ENCODE measurements at places on chromosomes 5 and 9.

- DNase-seq = no peak
Measured at GRCh38 chr5:57311921-57312735, 138.3 kb downstream of the GPBP1 start.

DNA sequence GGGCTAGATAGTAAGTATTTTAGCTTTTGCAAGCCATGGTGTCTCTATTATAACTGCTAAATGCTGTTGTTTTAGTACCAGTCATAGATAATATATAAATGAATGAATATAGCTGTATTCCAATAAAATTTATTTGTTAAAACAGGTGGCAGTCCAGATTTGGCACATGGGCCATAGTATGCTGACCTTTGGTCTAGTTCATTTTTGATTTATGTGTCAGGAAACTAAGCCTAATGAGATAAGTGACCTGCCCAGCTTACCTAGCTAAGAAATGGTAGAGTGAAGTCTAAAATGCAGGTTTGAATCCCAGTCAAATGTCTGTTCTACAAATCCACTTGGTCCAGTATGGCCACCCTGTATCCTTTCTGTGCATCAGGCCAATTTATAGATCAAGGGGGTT is 139.3 kb downstream of the ALDH1A1 start:
- DNase-seq = no peak

DNA sequence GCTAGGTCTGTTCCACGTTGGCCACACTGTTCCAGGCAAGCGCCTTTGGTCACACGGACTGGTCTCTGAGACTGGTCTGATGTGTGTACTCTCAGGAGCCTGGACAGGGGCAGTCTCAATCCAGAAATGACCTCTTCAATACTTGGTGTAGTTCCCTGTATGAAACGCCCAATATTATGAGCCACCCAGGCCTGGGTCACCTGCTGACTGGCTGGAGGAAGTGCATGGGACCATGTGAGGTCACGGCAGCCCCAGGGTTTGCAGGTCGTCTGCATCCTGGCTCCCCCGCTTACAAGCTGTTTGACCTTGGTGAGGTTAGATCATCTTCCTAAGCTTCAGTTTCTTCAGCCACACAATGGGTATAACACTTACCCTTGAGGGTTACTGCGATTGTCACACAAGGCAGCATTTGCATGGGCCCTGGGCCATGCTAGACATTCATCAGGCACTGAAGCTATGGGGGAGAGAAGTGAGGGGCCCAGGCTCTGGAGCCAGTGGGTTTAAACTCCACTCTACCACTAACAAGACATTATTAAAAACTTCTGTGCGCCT is 5.2 kb upstream of the GRHPR start:
- DNase-seq = no peak

- DNase-seq = no peak
Measured at GRCh38 chr9:71683598-71684235, 84.6 kb downstream of the CEMIP2 start.

- no peak for DNase-seq
Measured at GRCh38 chr5:14678773-14679334, 14.3 kb downstream of the OTULIN start.

DNA sequence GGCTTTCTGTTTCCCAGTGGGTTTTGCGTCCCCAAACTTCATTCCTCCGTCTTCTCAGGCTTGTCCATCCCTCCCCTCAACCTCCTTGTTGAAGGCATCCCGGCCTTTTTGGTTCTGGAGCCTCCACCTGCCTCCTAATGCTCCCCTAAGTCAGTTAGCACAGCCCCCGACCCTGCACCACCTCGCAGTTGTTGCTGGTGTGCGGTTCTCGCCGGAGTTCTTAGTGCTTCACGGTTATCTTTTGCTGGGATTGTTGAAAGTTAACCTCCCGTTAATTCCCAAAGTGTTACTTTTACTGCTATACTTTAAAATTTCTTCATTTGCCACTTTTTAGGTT is 447 bp downstream of the UBLCP1 start:
- DNase-seq = no peak

DNA sequence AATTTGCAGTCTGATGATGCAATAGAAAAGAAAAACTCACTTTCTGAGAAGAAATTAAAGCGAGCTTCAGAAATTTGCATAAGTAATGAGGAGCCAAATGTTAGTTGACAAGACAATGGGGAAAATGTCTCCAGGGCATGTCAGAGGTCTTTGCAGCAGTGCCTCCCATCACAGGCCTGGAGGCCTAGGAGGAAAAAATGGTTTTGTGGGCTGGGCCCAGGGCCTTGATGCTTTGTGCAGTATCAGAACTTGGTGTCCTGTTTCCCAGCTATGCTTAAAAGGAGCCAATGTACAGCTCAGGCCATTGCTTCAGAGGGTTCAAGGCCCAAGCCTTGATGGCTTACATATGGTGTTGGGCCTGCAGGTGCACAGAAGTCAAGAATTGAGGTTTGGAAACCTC is 298.4 kb downstream of the SMARCA2 start:
- no peak for DNase-seq
